ENCODE measurements at places on chromosomes 16 and 17. TPM values are rescaled to one million over a fixed set of nuclear protein-coding genes. Genes with fewer than 3 reads are reported as not detected.
A peak's percentile ranks its signal among the peaks of the same experiment; 100 is the strongest.

Gene ASIC2
- under 0.01 TPM for total RNA-seq

Gene ELMO3
- 0.28 TPM for total RNA-seq

- no peaks in the 10 kb centered on the region for H3K4me1 ChIP-seq
- no peak overlapping the region for H3K27ac ChIP-seq
- DNase-seq = no peak
- peaks cover 36% of the 10 kb centered on the region for H3K27me3 ChIP-seq
- H3K4me3 ChIP-seq = no peak overlapping the region
Measured at GRCh38 chr16:87143661-87144121, 173.5 kb downstream of the C16orf95 start.

DNA sequence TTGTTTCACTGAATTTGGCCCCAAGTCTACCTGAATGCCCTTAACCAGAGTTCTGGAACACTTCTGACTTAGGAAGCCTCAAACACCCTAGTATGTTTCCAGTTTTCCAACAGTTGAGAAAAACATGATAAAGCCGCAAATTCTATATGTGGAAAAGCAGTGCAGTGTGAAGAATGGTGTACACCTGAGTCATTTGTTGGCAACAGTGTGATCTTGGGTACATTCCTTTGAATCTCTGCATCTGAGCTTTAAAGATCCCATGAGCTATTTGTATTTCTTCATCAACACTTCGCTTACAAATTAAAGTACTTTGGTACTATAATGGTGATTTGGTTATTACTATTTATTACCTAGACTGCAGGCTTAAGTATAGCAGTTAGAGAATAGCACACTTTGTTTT is 93.6 kb upstream of the TBX2 start:
- H3K36me3 ChIP-seq = no peaks in the 10 kb centered on the region
- no peak for DNase-seq
- H3K4me1 ChIP-seq = peaks cover 41% of the 10 kb centered on the region
- no peak overlapping the region for H3K27ac ChIP-seq

DNA sequence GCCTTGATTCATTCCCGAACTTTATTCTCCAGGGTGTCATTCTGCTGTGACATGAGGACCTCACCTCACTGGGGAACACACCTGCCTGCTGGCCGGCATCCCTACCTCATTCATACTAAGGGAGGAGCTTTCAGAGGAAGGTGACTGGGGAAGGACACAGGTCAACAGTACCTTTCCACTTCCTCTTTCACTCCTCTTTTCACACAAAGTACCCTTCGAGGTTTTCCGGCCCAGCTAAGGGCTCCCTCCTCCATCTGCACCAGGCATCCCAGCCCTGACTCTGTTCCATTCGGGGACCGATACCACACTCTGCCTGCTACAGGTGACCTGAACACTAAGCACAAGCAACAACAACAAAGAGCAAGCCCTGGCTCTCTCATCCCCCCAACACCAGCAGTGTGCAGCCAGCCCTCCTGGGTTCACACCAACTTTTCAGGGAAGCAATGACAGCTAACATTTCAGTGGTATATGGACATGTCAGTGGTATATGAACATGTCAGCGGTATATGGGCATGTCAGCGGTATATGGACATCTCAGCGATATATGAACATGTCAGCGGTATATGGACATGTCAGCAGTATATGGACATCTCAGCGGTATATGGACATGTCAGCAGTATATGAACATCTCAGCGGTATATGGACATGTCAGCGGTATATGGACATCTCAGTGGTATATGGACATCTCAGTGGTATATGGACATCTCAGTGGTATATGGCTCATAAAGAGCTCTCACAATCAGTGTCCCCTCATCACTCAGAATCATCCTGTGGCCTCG is 16.0 kb downstream of the TRIM25 start:
- peaks cover 72% of the 10 kb centered on the region for H3K36me3 ChIP-seq
- peaks cover 5% of the 10 kb centered on the region for H3K4me1 ChIP-seq
- no peak overlapping the region for H3K4me3 ChIP-seq
- DNase-seq = no peak
- no peaks in the 10 kb centered on the region for H3K27me3 ChIP-seq
- no peak overlapping the region for H3K27ac ChIP-seq

- peaks cover 11% of the 10 kb centered on the region for H3K4me1 ChIP-seq
- H3K27ac ChIP-seq = peak overlapping the region; percentile 60
- no peaks in the 10 kb centered on the region for H3K27me3 ChIP-seq
- DNase-seq = peak; percentile 61
- H3K36me3 ChIP-seq = no peaks in the 10 kb centered on the region
Measured at GRCh38 chr17:41666708-41667279, 21.9 kb upstream of the EIF1 start.

Gene SMPD3
- not detected for total RNA-seq
